Caki2 (cell line): ENCODE measurements at places on chromosomes 1 and 21.

GRCh38 chr1:153533689-153534201 is 2.0 kb downstream of the S100A6 start:
- DNase-seq: peak; percentile 93

- DNase-seq: peak; percentile 29
These were observed 14.0 kb downstream of the LAPTM5 start for GRCh38 chr1:30743584-30744059.

DNA sequence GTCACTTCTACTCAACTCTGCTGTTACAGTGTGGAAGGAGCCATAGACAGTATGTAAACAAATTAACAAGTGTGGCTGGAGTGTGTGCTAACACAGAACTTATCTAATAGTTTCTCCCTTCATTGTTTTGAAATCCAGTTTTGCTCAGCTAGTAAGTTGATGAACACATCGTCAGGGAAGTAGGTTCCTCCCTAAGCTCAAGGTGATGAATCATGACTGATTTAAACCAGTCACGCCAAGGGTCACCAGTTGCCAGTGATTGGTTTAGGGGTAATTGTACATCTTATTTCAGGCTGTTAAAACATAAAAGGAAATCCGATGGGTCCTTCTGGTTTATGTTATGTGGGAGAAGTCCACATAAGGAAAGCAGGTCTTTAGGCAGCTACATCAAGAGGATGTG is 97.0 kb upstream of the CHODL start:
- peak; percentile 8 for DNase-seq

- DNase-seq: no peak
These were observed 76.0 kb downstream of the DNM3 start for GRCh38 chr1:171917331-171917730.

DNA sequence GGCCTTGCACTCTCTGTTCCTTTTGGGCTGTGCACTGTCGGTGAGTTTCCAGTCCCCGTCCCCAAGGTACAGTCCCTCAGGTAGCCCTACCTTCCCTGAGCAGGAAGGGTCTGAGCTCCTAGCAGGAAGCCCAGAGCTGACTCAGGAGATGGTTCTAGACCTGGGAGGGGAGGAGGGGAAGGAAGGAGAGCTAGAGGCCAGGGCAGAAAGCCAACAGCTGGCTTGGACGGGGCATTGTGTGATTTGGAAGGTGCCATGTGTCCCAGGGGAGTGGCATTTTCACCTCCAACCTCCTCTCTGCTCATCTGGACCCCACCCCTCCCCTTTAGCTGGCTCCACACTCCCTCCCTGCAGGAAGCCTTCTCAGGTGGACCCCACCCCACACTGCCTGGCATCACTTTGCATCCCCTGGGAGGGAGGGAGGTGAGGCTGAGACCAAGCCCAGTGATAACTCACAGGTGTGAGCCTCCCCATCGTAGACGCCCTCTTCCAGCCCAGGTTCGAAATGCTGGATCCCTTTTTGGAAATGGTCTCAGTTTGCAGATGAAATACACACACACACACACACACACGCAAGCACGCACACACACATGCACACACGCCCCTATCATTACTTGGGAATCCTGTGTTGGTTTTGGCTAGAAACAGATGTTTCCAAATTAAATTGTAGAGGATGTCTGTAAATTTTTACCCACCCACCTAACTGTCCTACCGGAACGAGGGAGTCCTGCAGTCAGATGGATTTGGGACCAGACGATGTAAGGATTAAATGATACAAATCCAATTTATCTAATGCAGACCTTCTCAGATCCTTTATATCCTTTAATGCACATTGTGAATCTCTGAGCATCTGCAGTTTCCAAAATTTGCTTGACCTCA is 19.7 kb upstream of the IFNLR1 start:
- DNase-seq: no peak

DNA sequence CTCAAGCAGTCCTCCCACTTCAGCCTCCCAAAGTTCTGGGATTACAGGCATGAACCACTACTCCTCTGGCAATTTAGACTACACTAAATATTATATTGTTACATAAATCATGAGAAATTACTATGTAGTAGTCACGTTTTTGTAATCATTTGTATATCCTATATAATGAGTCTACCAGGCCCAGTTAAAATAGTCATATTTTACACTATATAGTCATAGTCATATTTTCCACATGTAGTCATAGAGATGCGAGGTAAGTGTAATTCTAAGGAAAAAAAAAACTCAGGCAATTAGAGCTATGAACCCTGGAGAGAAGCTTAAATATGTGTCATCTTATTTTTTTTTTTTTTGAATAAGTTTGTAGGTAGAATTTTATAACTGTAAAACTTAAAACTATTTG is 90.0 kb downstream of the FNBP1L start:
- DNase-seq: no peak

- no peak for DNase-seq
These were observed 19.0 kb downstream of the KDM4A start for GRCh38 chr1:43668956-43669355.
